NCI-H226 (cell line): ENCODE measurements at places on chromosomes 2 and 18.
A peak's percentile ranks its signal among the peaks of the same experiment; 100 is the strongest.

- DNase-seq: no peak
Observed at GRCh38 chr2:29611850-29612249, 309.5 kb downstream of the ALK start.

- DNase-seq: no peak
Observed at GRCh38 chr2:206086716-206087350, 859 bp upstream of the INO80D start.

DNA sequence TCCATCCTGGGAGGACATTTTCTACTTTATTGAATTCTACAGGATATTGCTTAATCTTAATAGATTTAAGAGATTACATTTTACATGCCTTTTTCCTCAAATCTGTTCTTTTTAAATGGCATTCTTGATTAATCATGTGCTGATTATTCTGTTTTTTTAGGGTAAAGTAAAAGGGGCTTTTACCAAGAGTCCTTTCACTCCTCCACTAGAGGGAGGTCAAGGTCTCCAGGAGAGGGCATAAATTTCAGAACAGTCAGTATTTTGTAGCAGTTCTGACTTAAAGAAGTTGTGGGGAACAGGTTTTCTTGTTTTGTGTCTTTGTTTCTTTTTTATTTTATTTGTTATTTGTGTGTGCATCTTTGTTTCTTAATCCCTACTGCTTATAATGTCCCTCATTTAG lies 25.4 kb downstream of the WDR75 start:
- no peak for DNase-seq

DNA sequence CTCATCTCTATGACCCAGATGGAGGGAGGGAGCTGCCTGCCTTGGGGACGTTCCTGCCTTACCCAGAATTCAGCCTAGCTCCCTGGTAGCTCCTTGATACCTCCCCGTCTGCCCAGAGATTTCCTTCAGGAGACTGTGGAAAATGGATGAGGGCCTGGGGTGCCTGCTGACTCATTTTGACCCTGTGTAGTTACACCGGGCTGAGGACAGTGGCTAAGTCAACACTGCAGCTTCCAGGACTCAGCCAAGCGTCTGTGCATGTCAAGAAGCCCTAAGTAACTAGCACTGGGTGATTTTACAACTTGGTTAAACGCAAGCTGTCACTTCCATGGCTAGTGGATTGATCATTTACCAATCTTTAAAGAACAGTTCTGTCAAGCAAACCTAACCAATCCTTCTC lies 23.3 kb upstream of the EPAS1 start:
- DNase-seq: no peak

- no peak for DNase-seq
Observed at GRCh38 chr2:7599462-7600258, 682.4 kb downstream of the RNF144A start.

- no peak for DNase-seq
Observed at GRCh38 chr18:55031979-55032378, 72.7 kb upstream of the CCDC68 start.

GRCh38 chr2:187658952-187659525 lies 104.8 kb upstream of the TFPI start:
- DNase-seq: no peak

GRCh38 chr2:61045226-61045625 lies 20.4 kb upstream of the SANBR start:
- no peak for DNase-seq

DNA sequence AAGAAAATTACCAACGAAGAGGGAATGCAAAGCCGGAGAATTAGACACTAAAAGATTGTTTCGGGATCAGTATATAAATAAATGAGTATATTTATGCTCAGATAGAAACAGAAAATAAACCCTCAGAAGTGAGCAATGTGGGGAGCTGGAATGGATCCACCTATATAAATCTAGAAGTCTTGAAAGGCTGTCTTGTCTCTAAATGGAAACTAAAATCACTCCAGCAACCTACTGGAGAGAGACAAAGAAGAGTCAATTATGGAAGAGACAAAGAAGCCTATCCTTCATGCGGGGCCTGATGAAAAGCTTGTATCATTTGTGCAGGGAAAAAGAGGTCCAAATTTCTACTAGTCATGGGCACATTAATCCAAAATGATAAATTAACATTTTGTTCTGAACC lies 158.1 kb downstream of the DNAH7 start:
- DNase-seq: no peak

GRCh38 chr2:68263632-68264031 lies 11.3 kb upstream of the PPP3R1 start:
- no peak for DNase-seq

- peak; percentile 56 for DNase-seq
Observed at GRCh38 chr2:205680067-205680466, 2.2 kb upstream of the NRP2 start.

- no peak for DNase-seq
Observed at GRCh38 chr18:79456105-79456980, 60.6 kb downstream of the NFATC1 start.

DNA sequence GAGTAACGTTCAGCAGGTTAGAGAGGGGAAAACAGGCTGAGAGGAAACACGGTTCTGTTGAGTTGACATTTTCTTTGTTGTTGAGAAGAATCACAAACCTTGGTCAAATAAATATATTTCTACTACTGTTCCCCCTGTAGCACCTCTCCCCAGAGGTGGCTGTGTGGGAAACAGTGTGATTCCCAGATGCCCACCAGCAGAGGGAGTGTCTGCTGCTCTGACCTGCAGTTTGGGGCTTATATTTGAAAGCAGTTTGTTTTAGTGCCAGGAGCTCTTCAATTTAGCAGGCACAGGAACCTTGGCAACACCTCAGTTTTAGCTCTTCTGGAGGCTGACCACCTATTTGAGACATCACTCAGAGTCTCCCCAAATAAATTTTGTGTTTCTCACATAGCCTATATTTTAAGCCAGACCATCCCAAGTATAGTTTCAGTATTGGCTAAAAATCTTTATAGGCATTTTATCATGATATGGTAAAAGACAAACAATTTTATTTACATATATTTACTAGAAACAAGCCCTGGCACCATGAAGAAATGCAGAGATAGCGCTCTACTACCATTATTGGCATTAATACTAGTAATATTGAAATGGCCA lies 75.7 kb downstream of the PIK3C3 start:
- DNase-seq: peak; percentile 18

DNA sequence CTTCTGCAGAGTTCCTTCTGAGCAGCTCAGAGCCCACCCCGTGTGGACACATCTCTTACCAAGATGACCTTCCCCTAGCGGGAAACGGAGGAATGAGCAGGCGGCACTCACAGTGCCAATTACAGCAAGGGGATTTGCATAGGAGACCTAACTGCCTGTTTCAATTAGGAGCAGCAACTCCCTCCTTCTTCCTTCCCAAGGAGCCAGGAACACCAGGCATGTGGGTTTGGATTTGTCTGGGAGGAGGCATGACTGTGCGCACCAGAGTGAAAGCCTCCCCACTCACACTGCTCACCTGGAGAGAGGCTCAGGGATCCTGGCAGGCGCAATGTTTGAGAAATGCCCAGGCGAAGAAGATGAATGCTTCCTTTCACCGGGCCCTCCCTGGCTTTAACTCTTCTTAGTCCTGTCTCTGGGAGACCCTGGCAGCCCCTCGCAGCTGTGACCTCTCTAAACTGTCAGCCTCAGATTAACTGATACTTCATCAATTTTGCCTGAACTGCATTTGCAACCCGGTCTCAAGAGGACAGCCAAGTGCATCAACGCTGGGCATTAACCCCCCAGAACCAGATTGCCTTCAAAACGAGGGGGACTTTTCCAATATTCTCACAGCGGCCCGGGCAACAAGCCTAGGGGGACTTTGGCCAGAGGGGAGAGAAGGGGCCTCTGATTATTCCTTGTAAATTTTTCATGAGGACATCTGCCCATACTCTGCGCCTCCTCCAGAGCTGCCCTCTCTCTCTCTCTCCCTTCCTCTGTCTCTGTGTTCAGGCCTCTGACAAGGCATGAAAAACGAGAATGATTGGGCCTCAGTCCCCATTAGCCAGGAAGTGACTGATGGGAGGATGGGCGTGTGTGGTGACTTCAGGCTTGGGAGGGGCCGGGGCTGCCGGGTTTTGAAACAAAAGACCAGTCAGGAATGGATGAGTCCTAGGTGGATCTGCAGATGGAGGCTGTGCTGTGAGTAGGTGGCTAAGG lies 93.8 kb downstream of the CMPK2 start:
- no peak for DNase-seq

GRCh38 chr2:178219247-178219646 lies 24.9 kb downstream of the OSBPL6 start:
- no peak for DNase-seq

- DNase-seq: no peak
Observed at GRCh38 chr2:8487461-8487932, 194.4 kb upstream of the ID2 start.

DNA sequence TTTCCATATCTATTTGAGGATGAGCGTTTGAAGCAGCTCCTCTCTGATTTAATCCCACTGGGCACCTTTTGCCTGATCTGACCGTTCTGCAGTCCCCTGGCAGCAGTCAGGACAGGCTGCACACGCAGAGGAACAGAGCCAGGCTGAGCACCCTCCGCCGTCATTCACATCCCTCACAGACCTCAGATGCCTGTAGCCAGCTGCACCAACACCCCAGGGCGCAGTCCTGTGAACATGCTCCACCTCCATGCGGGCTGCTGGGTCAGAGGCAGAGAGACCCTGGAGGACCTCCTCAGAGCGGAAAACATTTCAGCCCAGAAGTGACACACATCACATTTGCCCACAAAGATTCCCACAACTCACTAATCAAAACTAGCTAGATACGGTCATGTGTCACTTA lies 146.1 kb downstream of the SEPTIN10 start:
- DNase-seq: no peak

DNA sequence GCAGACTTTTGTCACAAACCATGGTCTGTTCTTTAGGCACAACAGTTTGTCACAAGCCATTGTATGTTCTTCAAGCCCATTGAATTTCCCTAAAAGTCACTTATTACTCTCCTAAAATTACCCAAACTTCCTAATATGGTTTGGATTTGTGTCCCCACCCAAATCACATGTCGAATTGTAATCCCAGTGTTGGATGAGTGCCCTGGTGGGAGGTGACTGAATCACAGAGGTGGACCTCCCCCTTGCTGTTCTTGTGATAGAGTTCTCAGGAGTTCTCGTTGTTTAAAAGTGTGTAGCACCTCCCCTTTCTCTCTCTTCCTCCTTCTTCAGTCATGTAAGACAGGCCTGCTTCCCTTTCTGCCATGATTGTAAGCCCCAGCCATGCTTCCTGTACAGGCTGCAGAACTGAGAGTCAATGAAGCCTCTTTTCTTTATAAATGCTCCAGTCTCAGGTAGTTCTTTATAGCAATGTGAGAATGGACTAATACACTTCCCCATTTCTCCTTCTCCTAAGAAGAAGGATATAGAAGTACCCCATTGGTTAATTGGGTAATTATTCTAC lies 11.2 kb upstream of the GYPC start:
- DNase-seq: no peak

DNA sequence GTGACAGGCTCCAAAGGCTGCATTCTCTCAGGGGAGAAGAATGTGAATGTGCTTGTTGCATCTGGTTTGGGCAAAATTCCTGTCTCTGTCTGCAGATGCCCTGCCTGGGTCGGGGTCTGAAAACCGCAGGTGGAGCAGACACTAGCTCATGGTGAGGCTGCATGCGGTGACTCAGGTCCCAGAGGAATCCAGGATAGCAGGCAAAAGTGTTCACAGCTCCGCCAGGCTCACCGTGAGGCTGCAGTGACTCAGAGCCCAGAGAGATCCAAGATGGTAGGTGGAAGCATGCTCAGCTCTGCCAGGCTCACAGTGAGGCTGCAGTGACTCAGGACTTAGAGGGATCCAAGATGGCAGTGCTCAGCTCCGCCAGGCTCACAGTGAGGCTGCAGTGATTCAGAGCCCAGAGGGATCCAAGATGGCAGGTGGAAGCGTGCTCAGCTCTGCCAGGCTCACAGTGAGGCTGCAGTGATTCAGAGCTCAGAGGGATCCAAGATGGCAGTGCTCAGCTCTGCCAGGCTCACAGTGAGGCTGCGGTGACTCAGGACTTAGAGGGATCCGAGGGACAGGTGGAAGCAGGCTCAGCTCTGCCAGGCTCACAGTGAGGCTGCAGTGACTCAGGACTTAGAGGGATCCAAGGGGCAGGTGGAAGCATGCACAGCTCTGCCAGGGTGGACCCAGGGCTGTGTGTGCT lies 200.5 kb downstream of the ACKR3 start:
- DNase-seq: peak; percentile 90

- DNase-seq: no peak
Observed at GRCh38 chr2:171921970-171922229, 361 bp upstream of the HAT1 start.

DNA sequence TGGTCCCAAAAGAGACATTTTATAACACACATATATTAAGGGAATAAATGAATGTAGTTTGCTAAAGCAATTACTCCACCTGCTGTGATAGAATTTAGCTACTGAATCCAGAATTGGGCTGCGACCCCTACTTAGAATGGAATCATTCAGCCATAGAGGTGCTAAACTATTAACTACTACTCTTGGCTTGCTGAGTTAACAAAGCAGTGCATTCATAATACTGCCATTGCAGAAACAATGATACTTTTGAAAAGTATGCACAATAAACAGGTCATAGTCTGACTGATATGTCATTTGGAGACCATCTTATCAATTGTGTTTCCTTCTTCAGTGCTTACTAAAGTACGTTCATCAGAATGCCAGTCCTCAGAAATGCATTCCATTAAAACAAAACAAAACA lies 273.6 kb downstream of the PIEZO2 start:
- DNase-seq: no peak

GRCh38 chr2:227447606-227448005 lies 24.4 kb upstream of the AGFG1 start:
- DNase-seq: no peak
